Activated CD4-positive, CD25-positive, alpha-beta regulatory T cell (primary cell): ENCODE measurements at places on chromosomes 11 and 22.

- DNase-seq: no peak
These were observed 11.9 kb downstream of the APOL2 start for GRCh38 chr22:36227396-36227795.

DNA sequence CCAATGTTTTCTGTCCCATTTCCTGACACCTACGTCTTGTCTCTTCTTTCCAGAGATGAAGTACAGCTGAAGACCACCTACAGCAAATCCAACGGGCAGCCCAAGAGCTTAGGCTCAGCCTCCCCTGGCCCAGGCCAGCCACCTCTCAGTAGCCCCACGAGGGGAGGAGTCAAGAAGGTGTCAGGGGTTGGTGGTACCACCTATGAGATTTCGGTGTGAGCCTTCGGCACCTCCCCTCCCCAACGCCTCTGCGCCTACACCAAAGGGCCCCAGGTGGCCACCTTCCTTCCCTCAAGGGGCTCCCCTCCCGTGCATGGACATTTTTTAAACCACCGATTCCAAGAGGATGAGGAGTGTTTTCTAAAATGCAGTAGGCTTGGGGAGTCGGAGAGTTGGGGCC lies 12.2 kb downstream of the MED19 start:
- no peak for DNase-seq

DNA sequence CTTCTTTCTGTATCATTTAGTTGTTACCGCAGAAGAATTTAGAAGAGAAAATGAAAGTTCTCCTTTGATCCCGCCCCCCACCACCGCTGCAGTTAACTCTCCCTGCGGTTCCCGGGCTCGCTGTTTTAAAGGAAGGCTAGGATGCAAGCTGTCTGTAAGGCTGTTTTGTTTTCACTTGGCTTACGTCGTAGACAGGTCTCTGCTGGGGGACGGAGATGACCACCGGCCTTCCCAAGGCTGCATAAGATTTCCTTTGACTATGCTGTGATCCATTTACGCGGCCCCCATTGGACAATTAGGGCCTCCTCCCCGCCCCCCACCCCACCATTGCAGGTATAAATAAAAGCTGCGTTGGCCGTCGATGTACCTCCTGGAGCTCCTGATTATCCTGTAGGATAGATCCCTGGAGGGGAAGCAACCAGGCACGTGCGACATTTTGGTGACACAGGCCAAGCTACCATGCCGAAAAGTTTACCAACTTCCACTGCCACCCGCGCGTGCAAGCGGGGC lies 1.4 kb upstream of the CPT1A start:
- DNase-seq: no peak

- no peak for DNase-seq
These were observed 10.2 kb downstream of the YPEL4 start for GRCh38 chr11:57639321-57640067.

DNA sequence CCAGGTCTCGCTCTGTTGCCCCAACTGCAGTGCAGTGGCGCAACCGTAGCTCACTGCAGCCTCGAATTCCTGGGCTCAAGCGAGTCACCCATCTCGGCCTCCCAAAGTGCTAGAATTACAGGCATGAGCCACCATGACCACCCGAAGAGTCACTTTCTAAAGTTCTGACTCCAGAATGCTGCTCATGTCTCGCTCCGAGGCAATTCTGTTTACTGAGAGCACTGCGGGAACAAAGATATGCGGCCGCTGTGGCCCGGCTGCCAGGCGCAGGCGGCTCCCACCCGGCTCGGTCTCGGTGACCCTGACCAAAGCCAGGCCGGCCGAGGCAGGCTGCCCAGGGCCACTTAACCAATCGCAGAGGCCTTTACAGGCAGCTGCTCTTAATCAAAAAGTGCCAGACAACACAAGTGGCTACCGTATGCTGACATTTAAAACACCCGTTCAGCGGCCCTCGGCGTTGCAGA lies 78.7 kb downstream of the PHF21B start:
- no peak for DNase-seq

GRCh38 chr11:4809246-4809645 lies 5.1 kb upstream of the OR52R1 start:
- no peak for DNase-seq

GRCh38 chr11:67355023-67355793 lies 1.9 kb upstream of the POLD4 start:
- DNase-seq: no peak

DNA sequence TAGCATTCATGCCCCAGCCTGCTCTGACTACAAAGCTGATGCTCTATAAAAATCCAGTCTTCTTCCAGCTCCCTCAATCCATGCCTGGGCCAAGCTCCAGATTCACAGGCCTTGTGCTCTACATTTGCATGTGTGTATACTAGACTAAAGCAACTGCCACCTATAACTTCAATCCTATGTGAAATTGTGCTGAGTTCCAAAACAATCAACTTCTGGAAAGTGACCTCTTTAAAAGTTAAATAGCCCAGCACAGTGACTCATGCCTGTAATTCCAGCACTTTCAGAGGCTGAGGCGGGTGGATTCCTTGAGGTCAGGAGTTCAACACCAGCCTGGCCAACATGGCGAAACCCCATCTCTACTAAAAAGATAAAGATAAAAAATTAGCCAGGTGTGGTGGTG lies 114.3 kb upstream of the ZC3H12C start:
- no peak for DNase-seq

- DNase-seq: no peak
These were observed 15.8 kb downstream of the RTCB start for GRCh38 chr22:32396255-32396654.

- DNase-seq: no peak
These were observed 122.3 kb downstream of the RCN1 start for GRCh38 chr11:32213223-32213622.

- no peak for DNase-seq
These were observed 87.6 kb downstream of the ETS1 start for GRCh38 chr11:128499613-128500253.
